CD4-positive, alpha-beta T cell (primary cell): ENCODE measurements at places on chromosomes 7 and 10.

DNA sequence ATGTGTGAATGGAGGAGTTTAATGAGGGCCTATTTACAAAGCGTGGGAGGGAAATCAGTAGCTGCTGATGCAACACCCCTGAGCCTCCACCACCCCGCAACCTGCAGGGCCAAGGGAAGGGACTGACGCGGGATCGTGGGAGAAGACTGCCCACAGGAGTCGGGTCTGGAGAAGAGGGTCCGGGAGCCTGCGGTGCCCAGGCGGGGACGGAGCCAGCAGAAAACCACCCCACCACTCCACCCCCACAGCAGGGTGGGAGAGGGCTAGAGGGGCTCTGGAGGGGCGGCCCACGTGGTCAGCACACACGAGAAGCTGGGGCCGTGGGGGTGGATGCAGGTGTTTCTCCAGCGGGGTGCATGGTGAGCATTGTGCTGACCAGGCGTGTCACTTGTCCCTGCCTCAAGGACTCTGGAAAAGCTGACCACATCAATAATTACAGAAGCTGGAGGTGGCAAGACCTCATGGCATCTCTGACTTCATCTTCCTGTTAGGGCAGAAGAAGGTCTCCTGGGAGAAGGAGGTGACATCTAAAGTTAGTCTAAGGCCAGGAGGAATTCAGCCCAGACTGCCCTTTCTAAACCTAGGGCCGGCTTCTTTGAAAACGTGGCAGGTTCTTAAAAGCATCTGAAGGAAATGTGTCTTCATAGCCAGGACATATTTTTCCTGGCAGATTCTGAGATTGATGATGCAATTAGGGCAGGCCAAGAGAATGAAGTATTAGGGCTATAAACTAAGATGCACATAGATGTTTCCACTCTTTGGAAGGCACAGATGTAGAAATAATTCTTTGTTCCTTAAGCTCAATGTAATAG lies 150.9 kb downstream of the RGS10 start:
- H3K27me3 ChIP-seq = no peaks in the 10 kb centered on the region
- H3K4me1 ChIP-seq = peaks cover 6% of the 10 kb centered on the region
- no peak overlapping the region for H3K4me3 ChIP-seq
- H3K27ac ChIP-seq = no peak overlapping the region
- peaks cover 5% of the 10 kb centered on the region for H3K36me3 ChIP-seq

DNA sequence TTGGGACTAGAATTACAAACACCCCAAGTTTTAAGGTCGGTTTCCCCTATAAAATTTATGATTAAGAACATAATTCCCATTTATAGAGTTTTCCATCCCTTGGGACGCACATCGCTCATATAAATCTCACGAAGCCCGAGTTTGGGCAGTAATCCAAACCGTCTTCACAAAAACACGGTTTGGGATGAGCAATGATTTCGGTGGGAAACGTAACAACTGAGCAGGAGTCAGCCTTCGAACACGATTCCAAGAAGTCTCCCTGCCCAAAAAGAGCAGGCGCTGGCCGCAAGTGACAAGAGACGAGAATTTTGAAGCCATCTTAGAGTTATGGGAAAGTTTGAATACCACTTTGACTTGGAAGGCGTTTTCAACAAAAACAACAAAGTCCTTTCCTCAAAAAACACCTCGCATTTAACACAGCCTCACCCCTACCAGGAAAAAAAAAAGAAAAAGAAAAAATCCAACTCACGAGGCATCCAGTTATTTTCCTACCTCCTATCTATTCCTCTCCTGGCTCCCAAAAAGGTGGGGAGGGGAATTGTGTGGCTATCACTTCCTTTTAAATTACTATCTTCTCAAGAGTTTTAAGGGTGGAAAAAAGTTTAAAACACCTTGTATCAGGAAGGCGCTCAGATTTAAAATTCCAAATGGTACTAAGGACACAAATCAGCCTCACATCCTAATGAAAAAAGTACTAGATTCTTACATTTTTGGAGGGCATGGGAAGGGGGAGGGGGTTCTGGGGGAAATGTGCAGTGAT lies 1.6 kb downstream of the SEPHS1 start:
- H3K27me3 ChIP-seq = no peaks in the 10 kb centered on the region
- H3K4me3 ChIP-seq = peak overlapping the region; percentile 55
- peaks cover 38% of the 10 kb centered on the region for H3K4me1 ChIP-seq

DNA sequence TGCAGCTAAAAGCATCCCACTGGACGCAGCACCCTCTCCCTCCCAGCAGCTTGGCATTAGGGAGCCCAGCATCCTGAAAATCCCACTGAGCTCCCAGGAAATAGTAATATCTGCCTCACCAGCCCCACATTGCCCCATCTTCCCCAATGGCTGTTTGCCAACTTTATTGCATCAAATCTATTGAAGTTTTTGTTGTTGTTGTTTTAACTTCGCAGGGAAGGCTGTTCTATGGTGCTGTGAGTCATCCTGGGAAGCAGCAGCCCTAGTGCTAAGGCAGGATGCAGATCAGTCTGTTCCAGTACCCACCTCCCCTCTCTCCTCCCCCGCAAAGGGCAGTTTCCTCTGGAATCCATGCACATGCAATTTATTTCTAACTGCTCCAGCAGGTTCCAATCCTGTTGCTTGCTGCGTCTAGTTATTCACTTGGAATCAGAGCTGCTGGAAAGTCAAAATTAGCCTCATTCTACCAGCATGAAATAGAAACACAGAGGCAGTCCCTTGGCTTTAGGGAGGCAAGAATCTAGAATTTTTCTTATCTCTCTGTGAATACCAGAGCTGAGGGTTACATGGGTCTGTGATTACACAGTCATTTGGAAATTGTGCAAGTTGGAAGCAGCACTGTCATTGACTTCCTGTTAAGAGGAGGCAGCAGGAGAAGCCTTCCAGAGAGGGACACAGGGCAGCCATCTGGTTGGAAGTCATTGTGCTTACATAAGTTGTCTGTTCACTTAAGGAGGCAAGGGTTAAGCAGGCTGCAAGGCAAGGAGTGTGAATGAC lies 115.9 kb upstream of the CACUL1 start:
- DNase-seq = no peak
- H3K4me3 ChIP-seq = no peak overlapping the region

GRCh38 chr10:1229116-1229515 lies 172.9 kb downstream of the WDR37 start:
- no peak overlapping the region for H3K4me3 ChIP-seq
- no peaks in the 10 kb centered on the region for H3K36me3 ChIP-seq
- no peak overlapping the region for H3K27ac ChIP-seq
- H3K27me3 ChIP-seq = peaks cover 2% of the 10 kb centered on the region
